Right hindlimb (tissue), 1 donor: ENCODE measurements at places on chromosomes 11 and 22.

DNA sequence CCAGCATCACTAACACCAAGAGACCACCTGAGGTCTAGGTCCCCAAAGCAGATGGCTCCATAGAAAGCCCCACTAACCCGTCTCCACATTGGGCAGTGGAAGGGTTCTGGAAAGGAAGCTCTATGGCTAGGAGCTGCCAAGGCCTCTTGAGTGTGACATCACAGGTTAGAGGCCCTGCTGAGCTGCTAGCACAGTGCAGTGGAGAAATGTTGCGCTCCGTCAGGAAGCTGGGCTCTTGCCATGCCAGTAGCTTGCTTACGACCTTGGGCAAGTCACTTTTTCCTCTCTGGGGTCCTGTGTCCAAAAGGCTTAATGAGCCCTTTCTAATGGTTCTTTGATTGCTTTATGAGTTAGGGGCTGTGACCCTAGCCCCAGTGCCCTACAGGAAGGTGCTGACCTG is 10.6 kb downstream of the PIK3IP1 start:
- DNase-seq = no peak

DNA sequence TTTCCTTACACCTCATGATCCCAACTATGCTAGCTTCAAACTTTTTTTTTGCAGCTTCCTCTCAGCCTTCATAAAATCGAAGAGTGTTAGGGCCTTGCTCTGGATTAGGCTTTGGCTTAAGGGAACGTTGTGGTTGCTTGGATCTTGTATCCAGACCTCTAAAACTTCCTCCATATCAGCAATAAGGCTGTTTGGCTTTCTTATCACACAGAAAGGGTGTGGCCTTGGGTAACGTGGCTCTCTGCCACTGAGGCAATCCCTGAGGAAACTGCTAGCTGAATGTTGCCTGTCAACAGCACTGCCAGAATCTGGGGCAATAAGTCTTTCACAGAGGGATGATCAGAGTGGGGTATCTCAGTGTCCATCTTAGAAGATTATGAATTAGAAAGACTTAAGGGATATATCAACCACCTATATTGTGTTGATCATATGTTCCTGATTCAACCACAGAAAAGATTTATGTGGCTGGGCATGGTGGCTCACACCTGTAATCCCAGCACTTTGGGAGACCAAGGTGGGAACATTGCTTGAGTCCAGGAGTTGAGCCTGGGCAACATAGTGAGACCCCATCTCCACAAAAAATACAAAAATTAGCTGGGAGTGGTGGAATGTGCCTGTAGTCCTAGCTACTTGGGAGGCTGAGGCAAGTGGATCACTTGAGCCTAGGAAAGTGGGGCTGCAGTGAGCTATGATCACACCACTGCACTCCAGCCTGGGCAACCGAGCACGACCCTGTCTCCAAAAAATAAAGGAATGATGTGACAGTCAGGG is 12.5 kb upstream of the CUL5 start:
- DNase-seq = no peak

GRCh38 chr11:118126082-118126838 is 26.4 kb downstream of the SCN4B start:
- no peak for DNase-seq

- DNase-seq = no peak
These were observed 22.9 kb upstream of the CCDC188 start for GRCh38 chr22:20173772-20174171.

DNA sequence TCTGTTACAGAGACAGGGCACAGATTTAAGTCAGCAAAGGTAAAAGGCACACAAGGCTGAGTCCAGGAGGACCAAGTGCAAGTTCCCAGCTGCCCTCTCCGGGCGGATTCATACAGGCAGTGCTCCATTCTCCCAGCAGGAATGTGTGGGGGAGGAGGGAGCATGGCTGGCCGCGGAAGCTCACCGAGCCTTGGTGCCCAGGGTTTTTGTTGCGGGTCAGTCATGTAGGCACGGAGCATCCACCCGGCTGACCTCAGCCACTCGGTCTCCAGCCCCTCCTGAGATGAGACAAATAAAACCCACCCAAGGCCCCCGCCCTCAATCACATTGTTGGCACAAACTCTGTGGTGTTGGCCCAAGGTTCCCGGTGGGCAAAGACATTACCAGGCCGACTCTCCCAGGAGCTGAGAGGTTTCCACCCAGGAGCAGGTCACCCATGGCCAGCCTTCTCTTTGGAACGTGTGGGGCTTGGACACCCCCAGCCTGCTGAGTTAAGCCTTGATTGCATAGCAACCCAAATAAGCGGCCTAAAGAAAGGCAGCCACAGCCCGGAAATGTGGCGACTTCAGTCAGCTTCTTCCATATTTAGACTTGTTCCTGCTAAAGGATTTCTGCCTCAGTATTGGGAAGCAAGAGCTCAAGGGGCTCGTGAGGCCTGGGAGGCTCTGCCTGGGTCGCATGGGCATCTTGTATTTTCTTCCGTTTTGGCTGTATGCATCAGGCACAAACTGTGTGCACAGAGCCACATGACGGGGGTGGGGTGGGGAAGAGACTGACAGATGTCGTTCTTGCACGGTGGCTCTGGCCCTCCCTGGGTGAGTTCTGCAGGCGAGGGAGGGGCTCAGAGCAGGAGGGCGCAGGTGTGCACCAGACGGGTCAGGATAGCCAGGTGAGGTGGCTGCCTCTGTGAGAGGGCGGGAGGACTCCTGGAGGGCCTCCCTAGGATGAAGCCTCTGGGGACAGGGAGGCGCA is 63.0 kb downstream of the ARHGAP8 start:
- DNase-seq = no peak

- no peak for DNase-seq
These were observed 10.4 kb downstream of the SLC15A3 start for GRCh38 chr11:60941371-60942119.

DNA sequence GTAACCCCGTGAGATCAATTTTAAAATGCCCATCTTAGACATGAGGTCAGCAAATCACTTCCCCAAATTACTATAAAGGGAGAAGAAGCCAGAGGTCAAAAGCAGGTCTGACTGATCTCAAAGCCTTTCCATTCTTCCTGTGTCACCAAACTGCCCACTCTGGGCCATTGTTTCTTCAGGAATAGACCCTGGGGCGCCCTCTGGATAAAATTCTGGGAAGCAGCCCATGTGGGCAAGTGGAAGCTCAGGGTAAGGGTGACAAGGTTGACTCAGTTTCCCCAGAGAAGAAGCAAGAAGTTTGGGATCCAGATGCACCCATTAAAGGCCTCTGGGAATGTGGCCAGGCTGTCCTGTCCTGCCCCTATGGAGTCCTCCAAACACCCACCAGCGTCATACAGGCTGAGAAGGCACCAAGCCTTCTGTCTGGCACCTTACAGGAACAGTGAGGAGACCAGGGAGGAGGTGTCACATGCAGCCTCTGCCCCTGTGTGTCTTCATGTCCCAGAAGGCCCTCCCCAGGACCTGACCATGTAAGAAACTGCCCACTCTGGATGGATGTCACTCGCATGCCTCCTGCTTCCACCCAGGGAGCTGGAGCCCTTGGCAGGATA is 50.1 kb downstream of the CHST1 start:
- no peak for DNase-seq

- DNase-seq = no peak
These were observed 11.4 kb upstream of the ANKK1 start for GRCh38 chr11:113376156-113376555.

DNA sequence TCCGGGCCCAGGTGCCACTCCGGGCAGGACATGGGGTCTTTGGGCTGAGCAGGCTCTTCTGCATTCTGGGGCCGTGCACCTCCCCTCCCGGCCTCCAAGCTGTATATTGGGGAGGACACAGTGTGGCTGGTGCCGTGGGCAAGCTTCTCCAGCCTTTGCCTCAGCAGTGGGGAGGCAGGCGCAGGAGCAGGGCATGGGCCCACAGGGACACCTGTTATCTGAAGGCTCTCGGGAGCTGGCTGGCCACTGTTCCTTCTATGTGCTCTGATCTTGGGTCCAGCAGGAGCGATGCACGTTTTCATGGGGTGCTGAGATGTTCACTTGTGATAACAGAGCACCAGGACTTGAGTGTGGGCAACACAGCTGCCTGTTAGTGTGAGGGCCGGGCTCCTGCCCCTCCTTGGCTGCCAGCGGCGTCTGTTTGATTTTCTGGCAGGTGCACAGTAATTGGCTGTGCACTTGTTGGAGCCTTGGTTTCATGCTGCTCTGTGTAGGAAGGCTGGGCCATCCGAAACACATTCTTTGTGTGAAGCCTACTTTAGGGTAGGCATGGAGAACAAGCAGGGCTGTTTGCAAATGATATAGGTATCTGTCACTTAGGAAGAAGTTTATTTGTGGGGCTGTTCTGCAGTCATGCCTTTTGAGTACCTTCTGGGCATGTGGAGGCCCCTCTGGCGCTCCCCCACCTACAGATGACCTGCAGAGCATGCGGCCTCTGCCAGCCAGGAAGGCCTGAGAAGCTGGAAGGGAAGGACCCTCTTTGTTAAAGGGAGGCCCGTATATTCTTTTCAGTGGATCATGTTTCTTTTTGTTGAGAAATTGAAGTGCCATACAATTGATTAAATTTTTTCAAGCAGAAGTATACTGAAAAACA is 201.5 kb downstream of the TBC1D22A start:
- DNase-seq = no peak

GRCh38 chr11:69992943-69993694 is 85.0 kb upstream of the ANO1 start:
- DNase-seq = no peak

DNA sequence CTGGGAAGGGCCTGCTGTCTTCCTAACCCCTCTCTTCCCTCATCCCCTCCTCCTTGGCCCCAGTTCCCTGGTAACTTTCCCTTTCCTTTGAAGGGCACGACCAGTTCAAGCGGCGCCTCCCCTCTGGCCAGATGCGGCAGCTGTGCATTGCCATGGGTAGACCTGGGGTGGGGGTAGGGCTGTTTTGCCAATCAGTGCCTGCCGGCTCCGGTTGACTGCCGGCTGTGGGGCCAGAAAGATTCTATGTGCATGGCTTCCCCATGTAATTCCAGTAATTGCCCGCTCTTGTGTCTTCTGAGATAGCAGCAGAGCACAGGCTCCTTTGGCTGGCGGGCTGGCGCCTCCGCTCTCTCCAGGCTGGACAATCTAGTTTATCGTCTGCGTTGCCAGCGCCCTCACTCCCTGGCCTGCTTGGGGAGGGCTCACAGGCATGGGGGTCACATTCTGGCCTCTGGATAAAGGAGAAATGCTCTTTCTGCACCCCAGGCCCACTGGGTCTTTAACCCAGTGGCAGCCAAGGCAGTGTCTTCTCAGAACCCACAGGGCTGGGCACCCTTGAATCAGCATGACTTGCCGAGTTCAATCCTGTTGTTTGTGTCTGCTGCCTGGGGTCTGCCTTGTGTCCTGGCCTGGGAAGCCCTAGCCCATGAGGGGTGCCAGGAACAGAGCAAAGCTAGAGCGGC is 9.4 kb downstream of the SIDT2 start:
- DNase-seq = peak; percentile 11

DNA sequence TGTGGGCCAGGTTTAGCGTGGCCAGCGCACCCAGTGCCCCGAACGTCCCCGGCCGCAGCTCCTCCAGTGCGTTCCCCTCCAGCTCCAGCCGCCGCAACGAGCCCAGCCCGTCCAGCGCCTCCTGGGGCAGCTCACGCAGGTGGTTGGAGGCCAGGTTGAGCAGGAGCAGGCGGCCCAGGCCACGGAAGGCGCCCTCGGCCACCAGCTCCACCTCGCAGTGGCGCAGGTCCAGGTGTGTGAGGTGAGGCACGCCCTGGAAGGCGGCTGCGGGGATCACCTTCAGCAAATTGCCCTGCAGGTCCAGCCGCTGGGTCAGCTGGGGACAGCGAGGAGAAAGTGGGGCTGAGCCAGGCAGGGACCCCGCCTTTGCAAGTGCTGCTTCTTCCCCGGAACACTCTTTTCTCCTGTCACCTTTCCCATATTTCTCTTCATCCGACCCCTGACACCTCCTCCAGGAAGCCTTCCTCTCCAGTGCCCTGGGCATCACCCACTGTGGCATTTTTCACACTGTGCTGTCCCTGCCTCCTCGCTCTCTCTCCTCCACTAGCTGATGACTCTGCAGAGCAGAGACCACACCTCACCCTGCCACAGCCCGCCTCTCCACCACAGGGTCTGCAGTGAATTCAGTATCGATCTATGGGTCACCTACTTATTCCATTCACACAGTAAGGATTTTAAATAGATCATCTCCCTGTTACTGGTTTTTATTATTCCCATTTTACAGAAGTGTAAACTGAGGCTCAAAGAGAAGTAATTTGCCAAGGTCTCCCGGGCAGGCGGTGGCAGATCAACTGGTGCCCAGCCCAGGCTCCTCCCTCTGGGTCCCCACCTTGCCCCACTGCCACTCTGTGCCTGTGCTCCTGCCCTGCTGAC is 1.9 kb downstream of the CHADL start:
- no peak for DNase-seq

GRCh38 chr22:49064836-49065235 is 762.8 kb downstream of the BRD1 start:
- no peak for DNase-seq

GRCh38 chr11:73467505-73467904 is 91.3 kb downstream of the RELT start:
- no peak for DNase-seq

GRCh38 chr11:19275496-19275895 is 34.8 kb upstream of the E2F8 start:
- no peak for DNase-seq

- no peak for DNase-seq
These were observed 52.4 kb downstream of the DHCR7 start for GRCh38 chr11:71395774-71396173.

DNA sequence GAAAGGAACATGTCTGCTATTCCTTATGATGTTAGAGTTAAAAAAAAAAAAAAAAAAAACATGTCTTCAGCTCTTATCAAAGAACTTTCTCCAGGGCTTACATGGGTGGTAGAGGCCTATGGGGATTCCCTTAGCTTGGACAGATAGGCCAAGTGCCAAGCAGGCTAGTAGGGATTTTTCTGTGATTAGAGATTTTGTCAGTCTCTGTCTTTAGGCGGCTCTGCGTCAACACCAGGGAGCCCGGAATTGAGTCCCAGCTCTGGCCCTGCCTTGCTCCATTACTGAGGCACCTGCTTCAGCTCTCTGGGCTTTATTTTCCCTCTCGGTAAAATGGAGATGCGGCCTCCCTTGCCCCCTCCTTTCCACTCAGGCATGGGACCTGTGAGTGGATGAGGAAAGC is 13.1 kb downstream of the CRY2 start:
- no peak for DNase-seq

GRCh38 chr22:50684986-50685385 is 12.4 kb downstream of the SHANK3 start:
- no peak for DNase-seq

DNA sequence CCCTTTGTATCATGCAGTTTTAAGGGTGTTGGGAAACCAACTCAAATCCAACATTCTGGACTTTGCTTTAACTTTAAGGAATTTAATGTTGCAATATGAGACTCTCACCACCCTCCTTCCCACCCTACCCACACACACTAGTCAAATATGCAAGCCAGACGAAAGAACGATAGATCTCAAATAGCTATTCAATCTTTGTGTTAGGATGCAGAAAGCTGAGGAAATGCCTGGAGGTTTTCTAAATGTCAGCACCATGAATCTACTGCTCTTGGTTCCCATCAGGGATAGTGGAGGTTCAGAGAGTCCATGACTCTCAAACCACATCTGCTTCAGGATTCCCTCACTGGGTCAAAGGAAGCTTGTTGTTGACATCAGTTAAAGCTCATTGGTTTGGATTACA is 33.7 kb downstream of the EXPH5 start:
- no peak for DNase-seq

GRCh38 chr11:69380921-69381581 is 87.1 kb downstream of the MYEOV start:
- no peak for DNase-seq
